ENCODE measurements at places on chromosomes 1 and 21. TPM values are rescaled to one million over a fixed set of nuclear protein-coding genes. Genes with fewer than 3 reads are reported as not detected.

The GBP4 gene
- 32.9 TPM for total RNA-seq

The GJA8 gene
- not detected for total RNA-seq

The C1orf94 gene
- not detected for total RNA-seq

The AMIGO1 gene
- total RNA-seq: 13.3 TPM

The ADAMTS4 gene
- total RNA-seq: 7.8 TPM

DNA sequence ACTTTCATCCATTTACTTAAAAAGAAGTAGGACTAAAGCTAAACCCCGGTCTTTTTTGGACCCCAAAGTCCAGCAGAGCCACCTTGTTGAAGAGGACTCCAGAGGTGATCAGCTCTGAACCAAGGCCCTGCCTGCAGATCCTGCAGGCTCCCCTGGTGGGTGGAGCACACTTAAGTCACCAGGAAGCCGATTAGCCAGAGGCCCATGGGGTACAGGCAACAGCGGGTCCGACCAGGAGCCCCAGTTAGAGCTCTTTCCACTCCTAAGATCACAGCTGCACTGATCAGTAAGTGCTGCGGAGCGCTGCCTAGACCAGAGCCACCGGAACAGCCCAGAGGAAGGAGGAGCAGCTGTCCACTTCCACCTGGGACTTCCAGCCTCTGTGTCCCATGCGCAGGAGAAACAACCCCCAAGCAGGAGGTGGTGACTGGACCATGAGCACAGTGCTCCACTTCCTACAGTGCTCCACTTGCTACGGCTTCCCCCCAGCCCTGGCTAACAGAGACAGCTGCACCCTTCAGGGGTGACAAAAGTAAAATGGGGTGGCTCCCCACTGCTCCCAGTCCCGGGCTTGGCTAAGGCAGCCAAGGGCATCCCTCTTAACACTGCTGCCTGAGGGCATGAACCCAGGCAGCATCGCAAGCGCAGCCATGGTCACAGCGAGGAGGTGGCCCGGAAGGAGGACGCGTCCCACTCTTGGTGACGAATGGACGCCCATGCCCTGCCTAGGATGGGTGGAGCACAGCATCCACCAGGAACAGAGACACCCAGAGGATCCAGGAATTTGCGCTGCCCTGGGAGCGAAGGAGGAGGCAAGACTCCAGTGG lies 58.0 kb downstream of the NPHP4 start:
- H3K27ac ChIP-seq: no peak overlapping the region
- H3K27me3 ChIP-seq: no peaks in the 10 kb centered on the region
- DNase-seq: peak; percentile 61
- no peak overlapping the region for H3K4me3 ChIP-seq
- H3K36me3 ChIP-seq: peaks cover 16% of the 10 kb centered on the region

DNA sequence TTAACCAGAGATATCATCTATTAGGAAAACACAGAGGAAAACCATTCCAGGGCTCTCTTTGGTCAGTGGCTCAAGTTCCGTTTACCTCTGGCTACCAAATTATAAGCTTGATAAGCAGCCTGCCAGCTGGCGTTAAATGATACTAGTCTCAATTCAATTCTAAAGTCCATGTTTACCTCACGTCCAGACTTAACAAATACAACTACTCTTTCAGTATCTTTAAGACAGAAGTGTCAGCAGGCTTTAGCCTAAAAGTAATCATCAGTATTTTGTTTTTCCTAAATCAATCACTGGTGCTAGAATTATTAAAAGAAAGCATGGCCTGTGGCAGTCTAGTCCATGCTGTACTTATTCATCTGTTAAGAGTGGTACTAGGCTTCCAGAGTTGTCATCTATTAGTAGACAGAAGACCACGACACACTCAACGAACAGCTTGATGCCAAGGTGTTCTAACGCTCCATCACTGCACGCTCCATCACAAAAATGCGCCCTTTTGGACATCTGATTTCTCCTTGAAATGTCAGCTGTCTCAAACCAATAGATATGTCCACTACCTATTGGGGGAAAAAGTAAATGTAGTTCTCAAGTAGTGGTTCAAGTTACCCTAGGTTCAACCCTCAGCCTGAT lies 1.5 kb downstream of the IVNS1ABP start:
- H3K27me3 ChIP-seq: no peaks in the 10 kb centered on the region
- no peak for DNase-seq
- peak overlapping the region; percentile 95 for H3K4me3 ChIP-seq
- peaks cover 4% of the 10 kb centered on the region for H3K36me3 ChIP-seq
- H3K27ac ChIP-seq: peak overlapping the region; percentile 96

DNA sequence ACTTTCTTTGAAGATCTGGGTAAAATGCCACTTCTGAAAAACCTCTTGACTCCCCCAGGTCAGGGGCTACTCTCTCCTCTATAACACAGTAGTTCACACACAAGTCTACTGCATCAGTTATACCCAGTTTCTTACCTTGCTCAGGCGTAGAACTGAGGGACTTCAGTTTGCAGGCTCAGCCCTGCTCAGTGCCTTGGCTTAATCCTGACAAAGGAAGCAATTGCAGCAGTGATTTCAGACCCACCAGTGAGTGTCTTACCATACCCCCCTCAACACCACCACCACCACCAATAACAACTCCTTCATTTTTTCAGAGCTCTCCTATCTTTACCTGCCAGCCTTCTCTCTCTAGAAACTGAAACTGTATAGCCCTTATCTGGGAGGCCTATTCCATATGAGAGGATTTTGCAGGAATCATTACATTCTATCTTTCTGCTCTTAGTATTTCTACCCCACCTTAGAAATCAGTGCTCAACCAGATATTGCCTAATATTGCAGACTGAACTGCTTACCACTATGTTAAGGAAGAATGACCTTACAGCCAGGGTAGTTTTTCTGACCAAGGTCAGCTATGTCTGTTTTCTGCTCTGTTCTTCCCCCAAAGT lies 105.5 kb upstream of the S1PR1 start:
- peaks cover 1% of the 10 kb centered on the region for H3K4me1 ChIP-seq
- H3K36me3 ChIP-seq: no peaks in the 10 kb centered on the region
- DNase-seq: no peak
- no peak overlapping the region for H3K4me3 ChIP-seq

The FCMR gene
- total RNA-seq: 12.6 TPM
